Common myeloid progenitor, CD34-positive (primary cell): ENCODE measurements at places on chromosomes 3 and 15.

GRCh38 chr15:42363942-42364341 is 4.6 kb downstream of the CAPN3 start:
- DNase-seq, result no peak

- no peak for DNase-seq
Measured at GRCh38 chr3:180063783-180064182, 27.0 kb upstream of the PEX5L start.

DNA sequence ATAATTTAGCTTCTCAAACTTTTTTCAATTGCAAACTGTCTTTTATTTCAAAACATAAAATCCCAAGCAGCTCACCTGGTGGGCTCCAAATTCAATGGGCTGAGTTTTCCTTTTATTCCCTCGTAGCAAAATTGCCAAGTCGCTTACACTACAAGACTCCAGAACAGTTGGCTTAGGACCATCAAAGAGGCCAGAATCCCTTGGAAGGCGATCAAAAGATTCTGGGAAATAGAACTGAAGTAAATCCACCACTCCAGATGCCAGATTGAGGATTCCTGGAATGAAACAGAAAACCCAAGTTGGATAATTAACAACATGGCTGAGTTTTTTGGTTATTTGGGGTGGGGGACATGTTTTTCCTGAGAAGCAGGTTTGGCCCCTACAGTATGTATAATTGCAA is 87.7 kb upstream of the DCLK3 start:
- no peak for DNase-seq

- no peak for DNase-seq
Measured at GRCh38 chr3:193119926-193120325, 121.1 kb upstream of the PLAAT1 start.

DNA sequence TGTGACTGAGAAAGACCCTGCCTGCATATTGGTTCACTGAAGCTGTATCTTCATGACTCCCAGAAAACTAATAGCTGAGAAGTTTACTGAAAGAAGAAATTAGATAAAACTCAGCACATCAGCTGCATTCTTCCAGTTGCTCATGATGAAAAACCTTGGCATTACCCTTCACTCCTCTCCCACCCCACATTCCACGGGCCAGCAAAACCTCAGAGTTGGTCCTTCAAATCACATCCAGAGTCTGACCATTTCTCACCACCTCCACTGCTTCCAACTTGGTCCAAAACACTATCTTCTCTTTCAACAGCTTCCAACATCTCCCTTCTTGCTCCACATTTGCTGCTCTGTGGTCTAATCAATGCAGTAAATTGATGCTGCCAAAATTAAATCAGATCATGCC is 97.1 kb downstream of the CD47 start:
- no peak for DNase-seq

GRCh38 chr3:195270079-195270816 is 711 bp downstream of the XXYLT1 start:
- DNase-seq, result peak; percentile 56

- DNase-seq, result peak; percentile 31
Measured at GRCh38 chr15:80309769-80310384, 57.9 kb upstream of the CTXND1 start.

- peak; percentile 86 for DNase-seq
Measured at GRCh38 chr3:129950318-129951046, 24.0 kb upstream of the TRH start.

- DNase-seq, result peak; percentile 30
Measured at GRCh38 chr3:190131329-190131728, 10.6 kb upstream of the P3H2 start.

DNA sequence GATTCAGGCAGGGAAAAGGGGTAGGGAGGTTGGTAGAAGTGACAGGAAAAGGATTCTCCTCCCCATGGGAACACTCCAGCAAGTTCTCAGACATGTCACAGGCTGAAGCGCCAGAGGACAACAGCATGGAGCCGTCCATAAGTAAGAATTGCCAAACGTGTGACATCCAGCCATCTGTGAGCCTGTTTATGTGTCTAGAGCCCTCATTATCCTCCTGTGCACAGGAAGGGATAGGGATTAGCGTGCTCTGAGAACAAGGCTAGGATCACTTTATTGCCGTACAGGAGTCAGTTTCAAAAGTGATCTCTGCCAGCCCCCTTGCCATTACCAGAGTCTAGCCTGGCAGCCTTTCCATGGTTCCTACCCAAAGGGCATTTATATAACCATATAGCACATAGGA is 549.5 kb downstream of the NTRK3 start:
- no peak for DNase-seq

DNA sequence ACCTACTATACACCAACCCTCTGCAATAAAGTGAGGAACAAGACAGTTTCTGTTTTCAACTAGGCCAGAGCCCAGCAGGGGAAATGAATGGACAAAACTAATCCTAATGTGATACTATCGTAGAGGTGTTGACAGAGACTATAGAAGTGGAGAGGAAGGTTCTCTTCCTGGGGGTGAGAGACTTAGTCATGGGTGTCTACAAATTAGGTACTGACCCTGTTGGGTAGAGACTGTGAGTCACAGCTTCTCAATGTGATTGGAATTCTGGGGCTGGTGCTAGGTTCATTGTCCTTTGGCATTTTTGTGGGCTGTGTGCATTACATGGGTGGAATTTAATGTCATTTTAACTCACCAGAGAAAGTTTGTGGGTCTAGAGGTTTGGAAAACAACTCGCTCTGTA is 79.3 kb downstream of the ADAMTSL3 start:
- DNase-seq, result no peak

DNA sequence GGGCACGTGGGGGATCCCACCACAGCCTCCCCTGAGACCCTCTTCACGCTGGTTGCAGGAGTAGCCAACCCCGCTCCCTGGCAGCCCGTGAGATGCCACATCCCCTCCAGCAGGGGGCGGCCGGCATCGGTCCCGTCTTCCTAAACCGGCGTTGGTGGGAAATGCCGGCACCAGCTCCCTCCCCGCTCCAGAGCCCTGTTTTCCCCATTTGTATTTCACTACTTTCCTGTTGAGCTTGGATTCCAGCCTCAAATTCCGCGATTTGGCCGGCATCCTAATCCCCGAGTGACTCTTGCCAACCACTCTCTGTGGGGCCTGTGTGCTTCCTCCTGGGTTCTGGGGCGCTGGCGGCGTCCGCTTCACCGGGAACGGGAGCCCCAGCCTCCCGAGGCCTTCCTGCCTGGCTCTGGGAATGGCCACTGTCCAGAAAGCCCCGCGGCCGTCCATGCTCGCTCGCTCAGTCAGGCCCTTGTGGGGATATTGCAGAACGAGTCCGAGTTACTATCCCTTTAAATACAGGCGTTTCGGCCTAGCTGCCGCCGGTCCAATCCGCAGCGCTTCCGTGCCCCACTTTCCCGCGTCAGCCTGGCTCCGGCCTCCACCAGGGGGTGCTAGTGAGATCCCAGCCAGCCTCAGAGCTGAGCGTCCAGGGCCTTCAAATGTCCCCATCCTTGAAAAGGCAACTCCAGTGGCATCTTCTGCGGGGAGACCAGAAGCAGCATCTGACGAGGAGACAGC is 8.1 kb upstream of the ADAMTS17 start:
- DNase-seq, result peak; percentile 82

DNA sequence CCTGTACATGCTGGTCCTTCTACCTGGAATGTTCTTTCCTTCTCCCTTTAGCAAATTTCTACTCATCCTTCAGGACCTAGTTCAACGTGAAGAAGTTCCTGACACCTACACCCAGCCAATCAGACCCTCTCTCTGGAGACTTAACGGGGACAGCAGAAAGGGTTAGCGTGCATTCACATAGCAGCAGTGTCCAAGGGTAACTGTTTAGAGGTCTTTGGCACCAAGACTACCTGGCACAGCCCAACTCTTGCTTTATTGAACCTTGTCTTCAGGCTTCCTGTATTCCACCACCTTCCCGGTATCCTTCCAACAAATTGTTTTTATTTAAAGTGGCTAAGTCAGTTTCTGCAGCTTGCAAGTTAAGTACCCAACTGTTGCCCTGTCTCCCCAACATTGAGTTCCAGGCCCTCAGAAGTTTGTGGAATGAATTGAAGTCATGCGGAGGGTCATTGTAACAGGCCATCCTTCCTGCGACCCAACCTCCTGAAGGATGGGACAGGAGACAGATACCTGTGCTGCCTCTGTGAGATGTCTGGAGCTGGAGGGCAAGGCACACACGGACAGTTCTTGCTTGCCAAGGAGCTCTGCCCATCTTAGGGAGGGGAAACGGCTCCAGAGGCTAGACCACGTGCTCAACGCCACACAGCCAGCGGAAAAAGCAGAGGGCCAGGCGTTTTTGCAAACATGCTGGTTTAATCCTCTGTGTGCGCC is 14.4 kb upstream of the WNT7A start:
- DNase-seq, result no peak

GRCh38 chr15:93052090-93052879 is 36.7 kb downstream of the RGMA start:
- peak; percentile 62 for DNase-seq

DNA sequence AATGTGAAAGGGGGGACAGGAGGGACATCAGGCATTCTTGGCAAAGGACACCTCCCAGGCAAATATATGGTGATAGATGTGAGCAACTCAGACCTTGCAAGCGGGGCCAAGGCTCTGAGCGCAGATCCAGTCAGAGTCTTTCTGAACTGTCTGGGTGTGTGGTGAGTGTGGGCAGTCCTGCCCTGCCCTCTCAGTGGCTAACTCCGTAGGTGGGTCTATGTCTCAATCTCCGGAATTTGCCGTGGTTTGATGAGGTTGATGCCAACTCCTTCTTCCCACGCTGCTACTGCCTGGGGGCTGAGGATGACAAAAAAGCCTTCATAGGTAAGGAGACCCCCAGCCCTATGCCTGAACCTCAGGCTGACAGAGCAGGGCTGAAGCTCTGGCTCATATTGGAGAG is 7.4 kb downstream of the TTLL3 start:
- DNase-seq, result no peak

DNA sequence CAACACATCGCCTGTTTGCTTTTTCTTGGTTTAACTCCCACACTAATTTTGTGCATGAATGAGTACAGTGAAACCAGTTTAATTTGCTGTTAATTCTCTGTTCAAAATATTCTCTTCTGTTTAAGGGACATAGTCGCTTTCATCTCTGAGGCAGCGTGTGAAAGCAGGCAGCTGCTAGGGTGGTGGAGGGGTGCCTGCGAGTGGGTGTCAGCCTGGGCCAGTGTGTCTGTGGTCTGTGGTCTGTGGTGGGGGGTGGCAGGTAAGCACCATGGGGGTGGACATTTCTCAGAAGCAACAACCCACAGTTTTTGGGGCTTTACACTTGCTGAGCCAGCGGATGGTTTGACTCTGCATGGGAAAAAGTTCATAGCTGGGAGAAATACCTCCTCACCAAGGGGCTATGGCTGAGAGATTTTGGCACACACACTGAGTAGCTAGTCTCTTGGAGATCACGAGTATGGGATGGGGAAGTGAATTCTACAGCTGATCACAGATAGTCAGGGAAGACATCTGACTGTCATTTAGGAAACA is 109.2 kb downstream of the EPHB1 start:
- peak; percentile 85 for DNase-seq

DNA sequence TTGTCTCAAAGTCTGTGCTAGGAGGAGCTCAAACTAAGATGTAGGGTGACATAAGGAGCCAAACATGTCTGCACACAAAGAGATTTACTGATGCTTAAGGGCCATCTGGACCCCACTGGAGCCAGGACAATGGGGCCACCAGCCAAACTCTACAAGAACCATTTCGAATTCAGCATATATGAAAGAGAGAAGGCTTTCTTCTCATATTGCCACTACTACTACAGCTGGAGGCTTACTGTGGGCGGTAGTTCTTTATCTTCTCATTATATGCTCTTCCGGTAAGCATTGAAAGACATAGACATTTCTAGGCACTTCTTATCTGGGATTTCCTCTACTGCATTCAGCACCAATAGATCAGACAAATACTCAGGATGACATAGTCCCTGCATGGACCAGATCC is 404.4 kb upstream of the PROK2 start:
- DNase-seq, result no peak

DNA sequence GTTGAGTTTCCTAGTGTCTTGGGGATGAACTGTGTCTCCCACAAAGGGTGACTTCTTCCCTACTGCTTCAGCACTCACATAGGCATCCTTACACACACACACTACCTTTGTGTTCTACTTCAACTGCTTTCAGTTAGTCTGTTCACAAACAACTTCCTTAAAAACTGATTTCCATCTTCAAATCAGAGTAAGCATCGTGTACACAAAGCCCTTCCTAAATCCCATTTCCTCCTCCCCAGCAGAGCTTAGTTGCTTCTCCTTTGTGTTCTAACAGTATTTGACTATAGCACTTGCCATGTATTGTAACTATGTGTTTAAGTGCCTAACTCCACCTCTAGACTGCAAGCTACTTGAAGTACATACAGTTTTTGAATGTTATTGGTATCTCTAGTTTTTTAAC is 71.7 kb downstream of the TNIK start:
- DNase-seq, result peak; percentile 8

DNA sequence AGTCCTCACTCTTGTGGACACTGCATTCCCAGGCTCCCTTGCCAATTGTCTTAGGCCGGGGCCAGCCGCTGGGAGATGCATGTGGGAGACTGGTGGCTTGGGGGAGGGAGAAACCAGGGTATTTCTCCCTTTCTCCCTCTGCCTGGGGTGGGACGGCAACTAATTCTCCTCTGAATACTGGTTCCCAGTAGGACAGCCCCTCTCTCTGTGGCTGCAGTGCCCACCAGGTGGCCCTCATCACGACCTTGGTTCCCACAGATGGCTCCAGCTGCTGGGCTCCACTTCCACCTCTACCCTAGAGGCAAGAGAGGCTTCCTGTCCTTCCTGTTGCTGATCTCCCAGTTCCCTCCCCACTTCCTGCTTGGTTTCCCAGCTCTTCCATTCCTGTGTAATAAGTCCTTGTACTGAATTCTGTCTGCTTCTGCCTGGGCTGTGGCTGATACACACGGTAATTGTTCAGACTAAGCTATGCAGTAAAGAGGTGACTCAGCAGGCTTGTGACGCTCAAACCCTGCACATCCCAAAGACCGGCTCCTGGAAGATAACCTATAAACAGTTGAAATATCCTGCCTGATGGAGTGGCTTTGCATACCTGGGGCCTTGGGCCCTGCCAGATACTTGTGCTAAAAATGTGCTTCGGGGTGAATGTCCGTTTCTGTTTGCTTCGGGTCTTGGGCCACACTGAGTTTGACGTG is 20.4 kb upstream of the COPG1 start:
- DNase-seq, result no peak

DNA sequence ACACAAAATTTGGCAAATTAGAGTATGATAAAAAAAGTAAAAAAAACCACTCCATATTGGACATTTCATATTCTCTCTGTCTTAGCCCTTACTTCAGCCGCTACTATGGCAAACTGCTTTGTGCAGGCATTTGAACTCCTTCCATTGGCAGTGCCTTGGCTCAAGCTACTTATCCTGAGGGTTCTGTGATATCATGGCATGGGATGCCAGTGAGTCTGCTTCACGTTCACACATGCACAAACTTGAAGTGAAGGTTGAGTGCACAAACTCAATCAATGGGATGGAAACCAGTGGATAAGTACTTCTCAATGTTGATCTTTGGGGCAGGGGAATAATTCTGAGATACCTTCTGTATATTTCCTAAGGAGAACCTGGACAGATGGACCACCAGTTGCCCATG is 117.2 kb downstream of the IL20RB start:
- DNase-seq, result no peak

- DNase-seq, result no peak
Measured at GRCh38 chr3:108566599-108566998, 22.6 kb downstream of the CIP2A start.

GRCh38 chr15:67097930-67098740 is 32.7 kb downstream of the SMAD3 start:
- peak; percentile 88 for DNase-seq
